Myocyte (in vitro differentiated cells): ENCODE measurements at places on chromosomes 2 and 18. TPM values are rescaled to one million over a fixed set of nuclear protein-coding genes. Genes with fewer than 3 reads are reported as not detected.

DNAH6 gene
- total RNA-seq: 0.03 TPM in 1 of 2 replicates, not detected in the other

SPATS2L gene
- total RNA-seq: 491 and 570 TPM in 2 replicates

- DNase-seq: no peak
Observed at GRCh38 chr2:38945372-38945771, 55.7 kb downstream of the ARHGEF33 start.

GRCh38 chr2:144358374-144358964 is 161.4 kb downstream of the ZEB2 start:
- no peak for DNase-seq

DNA sequence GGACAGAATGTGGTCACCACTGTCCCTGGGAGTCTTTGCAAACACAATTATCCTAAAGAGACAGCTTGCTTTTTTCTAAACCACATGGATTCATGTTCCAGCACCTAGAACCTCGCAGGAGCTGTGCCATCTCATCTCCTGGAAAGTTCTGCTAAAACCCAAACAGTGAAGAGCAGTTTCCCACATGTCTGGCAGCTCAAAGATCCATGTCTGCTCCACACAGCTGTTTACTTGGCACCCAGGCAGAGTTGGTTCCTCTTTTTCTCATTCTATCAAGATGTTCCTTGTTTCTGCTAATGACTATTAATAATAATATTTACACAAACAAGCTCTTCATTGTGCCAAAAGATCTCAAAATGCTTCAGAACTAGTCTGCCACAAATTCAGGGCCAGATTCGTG is 30.1 kb upstream of the PID1 start:
- DNase-seq: no peak
